ENCODE measurements at places on chromosomes 6 and 20.

DNA sequence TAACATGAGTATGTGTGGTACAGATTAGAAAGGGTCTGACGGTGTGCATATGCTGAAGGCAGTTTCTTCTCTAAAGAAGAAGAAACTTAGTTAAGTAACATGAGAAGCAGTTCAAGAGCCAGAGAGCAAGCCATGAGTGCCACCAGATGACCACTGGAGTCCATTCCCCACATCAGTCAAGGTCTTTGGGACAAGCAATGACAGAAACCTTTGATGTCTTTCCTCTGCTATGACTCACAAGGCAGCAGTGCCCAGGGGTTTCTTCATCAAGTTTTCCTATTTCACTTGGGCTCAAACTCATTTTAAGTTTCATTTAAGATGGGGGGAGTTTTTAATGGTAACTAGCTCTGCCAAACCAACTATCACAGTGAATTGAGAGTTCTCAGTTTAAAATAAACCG is 303.8 kb upstream of the TBX18 start:
- no peak for DNase-seq

GRCh38 chr20:63659370-63659769 is 1.3 kb downstream of the RTEL1 start:
- no peak for DNase-seq

- no peak for DNase-seq
These were observed 133.5 kb downstream of the MAN1A1 start for GRCh38 chr6:119215885-119216590.

DNA sequence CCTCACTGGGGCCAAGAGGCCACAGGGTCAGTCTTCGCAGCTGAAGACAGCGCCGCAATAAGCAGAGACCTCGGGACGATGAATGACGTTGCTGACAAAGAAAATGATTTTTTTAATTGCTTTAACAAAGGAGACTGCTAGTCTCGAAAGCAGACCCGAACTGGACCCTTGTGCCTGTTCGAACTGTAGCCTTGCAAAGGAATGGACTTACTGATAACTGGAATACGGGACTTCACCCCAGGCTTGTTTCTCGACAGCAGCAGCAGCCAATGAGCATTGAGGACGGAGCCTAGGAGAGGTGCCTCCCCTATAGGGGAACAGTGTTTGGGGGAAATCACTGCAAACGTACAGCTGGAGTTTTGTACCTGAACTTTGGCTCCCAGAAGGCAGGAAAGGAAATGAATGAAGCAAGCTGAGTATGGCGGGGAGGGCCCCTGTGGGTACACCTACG is 1.3 kb upstream of the TAF4 start:
- DNase-seq = no peak

DNA sequence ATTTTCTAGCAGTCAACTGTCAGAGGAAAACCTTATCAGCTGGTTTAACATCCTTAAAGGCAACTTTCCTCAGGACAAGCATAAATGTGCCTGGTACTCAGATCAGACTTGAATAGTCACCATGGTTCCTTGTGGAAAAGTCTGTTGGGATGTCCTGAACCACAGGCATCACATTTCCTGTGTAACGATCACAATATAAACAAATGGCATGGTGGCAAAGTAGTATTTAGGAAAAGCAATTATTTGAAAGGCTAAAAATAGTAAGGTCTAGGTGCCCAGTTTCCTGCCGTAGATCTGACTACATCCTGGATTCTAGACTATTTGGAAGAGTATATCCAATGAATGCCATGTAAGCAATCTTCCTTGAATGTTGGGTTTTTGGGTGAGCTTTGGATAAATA is 271.9 kb upstream of the AGPAT4 start:
- DNase-seq = no peak

DNA sequence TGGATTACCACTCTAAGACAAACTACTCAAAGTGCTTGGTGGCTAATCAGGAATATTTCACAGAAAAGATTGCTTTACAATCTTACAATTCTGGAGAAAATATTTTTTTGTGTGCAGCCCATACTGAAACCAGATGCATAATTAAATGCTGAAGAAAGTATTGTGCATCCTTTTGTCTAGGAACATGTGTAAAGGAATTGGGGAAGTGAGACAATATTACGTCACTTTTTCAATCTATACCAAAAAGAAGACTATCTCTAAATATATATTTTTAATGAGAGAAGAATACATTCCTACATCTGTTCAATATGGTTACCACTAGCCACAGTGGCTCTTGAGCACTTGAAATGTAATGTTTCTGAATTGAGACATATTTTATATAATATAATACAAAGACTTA is 992.5 kb upstream of the ADGRB3 start:
- no peak for DNase-seq

DNA sequence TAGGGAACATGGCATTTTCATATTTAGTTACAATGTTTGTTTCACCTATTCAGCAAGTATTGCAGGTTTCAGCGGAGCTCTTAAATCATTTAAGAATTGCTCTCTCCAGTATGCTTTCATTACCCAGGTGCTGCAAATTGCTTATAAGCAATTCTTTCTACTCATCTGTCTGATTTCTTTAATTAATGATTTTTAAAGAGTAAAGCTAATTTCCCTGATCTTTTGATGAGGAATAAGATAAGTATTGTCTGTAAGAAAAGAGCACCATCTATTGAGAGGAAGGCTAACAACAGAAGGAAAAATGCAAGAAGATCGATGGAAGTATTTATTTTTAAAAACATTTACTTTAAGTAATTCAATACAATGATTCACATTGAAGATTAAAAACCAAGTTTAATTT is 2.0 kb downstream of the OPRM1 start:
- no peak for DNase-seq

- no peak for DNase-seq
These were observed 16.4 kb upstream of the SPO11 start for GRCh38 chr20:57313230-57313629.
